ENCODE measurements at places on chromosomes 7 and 10. TPM values are rescaled to one million over a fixed set of nuclear protein-coding genes. Genes with fewer than 3 reads are reported as not detected.

DNA sequence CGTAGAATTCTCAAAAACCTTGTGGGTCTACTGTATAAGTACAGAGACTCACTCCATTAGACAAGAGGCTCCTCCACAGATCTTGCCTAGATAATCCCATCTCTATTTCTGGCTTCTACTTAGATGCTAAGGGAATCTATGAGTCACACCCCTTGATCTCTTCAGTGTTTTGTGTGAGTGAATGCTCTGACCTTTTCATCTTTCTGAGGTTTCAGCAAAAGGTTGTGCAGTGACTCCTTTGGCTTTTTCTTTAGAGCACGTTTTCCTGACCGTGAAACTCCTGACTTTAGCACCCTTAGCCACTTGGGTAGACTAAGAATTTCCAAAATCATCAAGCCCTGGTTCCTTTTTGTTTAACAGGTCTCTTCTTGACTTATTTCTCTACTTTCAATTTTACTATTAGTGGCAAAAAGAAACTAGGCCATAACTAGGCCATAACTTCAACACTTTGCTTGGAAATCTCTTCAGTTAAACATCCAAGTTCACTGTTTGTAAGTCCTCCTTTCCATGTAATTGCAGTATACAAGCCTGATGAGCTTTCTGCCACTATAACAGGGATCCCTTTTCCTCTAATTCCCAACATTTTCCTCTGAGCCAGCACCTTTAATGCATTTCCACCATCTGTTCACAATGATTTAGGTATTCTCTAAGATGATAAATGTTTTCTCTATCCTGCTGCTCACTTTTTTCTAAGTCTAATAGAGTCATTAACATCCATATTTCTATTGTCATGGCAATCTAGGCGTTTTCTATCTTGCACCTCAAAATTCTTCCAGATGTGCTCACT lies 19.4 kb downstream of the COPG2 start:
- peaks cover 2% of the 10 kb centered on the region for H3K27me3 ChIP-seq
- DNase-seq = peak; percentile 88
- peak overlapping the region; percentile 21 for H3K4me3 ChIP-seq
- H3K4me1 ChIP-seq = peaks cover 25% of the 10 kb centered on the region

- peak; percentile 75 for DNase-seq
- H3K27me3 ChIP-seq = no peaks in the 10 kb centered on the region
- H3K4me1 ChIP-seq = peaks cover 73% of the 10 kb centered on the region
- peak overlapping the region; percentile 68 for H3K4me3 ChIP-seq
These were observed 34.6 kb downstream of the RHEB start for GRCh38 chr7:151484971-151485707.

Gene RAPGEF5
- total RNA-seq = 2.4 TPM

- H3K27ac ChIP-seq = no peak overlapping the region
- no peak overlapping the region for H3K4me3 ChIP-seq
- peak; percentile 4 for DNase-seq
- no peaks in the 10 kb centered on the region for H3K27me3 ChIP-seq
- no peaks in the 10 kb centered on the region for H3K36me3 ChIP-seq
These were observed 183.7 kb upstream of the CDK1 start for GRCh38 chr10:60594476-60595051.

DNA sequence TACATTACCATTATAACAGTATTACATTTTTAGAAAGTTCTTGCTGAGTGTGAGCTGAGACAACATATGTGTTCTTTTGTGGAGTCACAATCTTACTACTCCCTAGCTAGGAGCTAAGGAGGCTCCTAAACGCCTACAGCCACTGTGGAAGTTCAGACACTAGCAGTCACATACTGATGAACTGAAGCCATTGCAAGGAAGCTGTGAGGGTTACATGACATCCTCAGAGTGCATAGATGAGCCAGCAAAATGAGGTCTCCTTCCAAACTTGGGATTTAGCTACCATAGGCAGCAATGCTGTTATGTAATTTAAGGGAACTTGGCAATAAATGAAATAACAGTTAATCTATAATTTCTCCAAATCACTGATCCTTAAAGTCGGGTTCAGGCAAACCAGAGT lies 10.8 kb upstream of the ST7 start:
- DNase-seq = no peak
- no peaks in the 10 kb centered on the region for H3K27me3 ChIP-seq
- H3K4me3 ChIP-seq = no peak overlapping the region
- no peaks in the 10 kb centered on the region for H3K36me3 ChIP-seq
- H3K27ac ChIP-seq = no peak overlapping the region

DNA sequence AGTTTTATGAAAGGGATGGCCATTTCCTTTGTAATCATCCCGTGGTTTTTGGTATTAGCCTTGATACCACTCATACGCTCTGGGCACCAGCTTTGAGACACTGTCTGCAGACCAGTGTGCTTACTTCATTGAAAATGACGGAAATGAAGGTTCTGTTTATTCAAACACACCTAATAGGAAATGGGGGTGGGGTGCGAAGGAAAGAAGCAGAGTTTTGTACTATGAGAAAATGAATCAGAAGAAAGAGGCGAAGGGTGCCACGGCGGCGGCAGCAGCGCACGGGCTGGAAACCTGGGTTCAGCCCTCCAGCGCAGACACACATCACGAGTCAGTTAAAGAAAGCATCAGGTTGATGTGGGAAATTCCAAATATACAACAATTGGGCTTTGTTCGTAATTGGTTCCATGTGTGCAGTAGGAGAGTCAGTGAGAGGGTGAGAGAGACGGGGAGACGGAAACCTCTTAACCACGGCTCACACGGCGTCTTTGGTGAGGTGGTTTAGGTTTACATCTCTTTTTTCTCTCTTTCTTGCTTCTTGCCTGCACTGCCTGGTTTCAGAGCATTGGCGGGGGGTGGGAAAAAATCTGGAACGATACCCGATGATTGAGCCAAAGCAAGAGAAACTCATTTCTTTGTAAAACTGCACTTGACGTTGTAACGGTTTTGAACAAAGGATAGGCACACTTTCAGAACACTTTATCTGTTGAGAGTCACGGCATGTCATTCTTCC lies 321.2 kb downstream of the FRMD4A start:
- peak overlapping the region; percentile 89 for H3K4me3 ChIP-seq
- peaks cover 64% of the 10 kb centered on the region for H3K4me1 ChIP-seq
- no peaks in the 10 kb centered on the region for H3K36me3 ChIP-seq
- peak; percentile 60 for DNase-seq

Gene RASSF4
- 2.7 TPM for total RNA-seq

Gene SPDYE8
- not detected for total RNA-seq

Gene MUC3A
- not detected for total RNA-seq

Gene NODAL
- not detected for total RNA-seq

Gene ZNF727
- total RNA-seq = not detected

- peaks cover 17% of the 10 kb centered on the region for H3K4me1 ChIP-seq
- H3K4me3 ChIP-seq = no peak overlapping the region
- H3K36me3 ChIP-seq = no peaks in the 10 kb centered on the region
- H3K27ac ChIP-seq = no peak overlapping the region
These were observed 692 bp downstream of the IGFBP1 start for GRCh38 chr7:45888993-45889366.

GRCh38 chr7:27890205-27890849 lies 150.4 kb downstream of the TAX1BP1 start:
- no peak for DNase-seq
- no peak overlapping the region for H3K27ac ChIP-seq
- peaks cover 24% of the 10 kb centered on the region for H3K36me3 ChIP-seq
- no peaks in the 10 kb centered on the region for H3K4me1 ChIP-seq

- peaks cover 2% of the 10 kb centered on the region for H3K27me3 ChIP-seq
These were observed 26.1 kb upstream of the SNX10 start for GRCh38 chr7:26265499-26266075.

DNA sequence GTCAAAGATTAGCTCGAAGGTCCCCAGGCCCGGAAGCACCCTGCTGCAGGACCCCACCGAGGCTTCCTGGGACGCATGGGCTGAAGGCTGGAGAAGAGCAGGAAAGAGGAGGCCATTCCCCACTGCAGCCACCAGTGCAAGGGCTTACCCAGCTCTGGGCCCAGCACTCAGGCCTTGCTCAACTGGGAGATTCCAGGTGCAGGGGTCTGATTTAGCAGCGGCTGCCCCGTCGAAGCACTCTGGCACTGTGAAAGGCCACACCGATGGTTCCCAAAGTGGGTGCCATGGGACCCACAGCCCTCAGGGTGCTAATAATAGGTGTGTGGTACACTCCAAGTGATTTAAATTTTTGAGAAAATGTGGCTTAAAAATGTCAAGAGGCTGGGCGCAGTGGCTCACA lies 130.9 kb downstream of the OAT start:
- peaks cover 7% of the 10 kb centered on the region for H3K27me3 ChIP-seq
- no peaks in the 10 kb centered on the region for H3K4me1 ChIP-seq
- H3K36me3 ChIP-seq = no peaks in the 10 kb centered on the region
- no peak for DNase-seq
- no peak overlapping the region for H3K4me3 ChIP-seq

Gene TDRD1
- not detected for total RNA-seq

GRCh38 chr7:1915956-1916600 lies 246.0 kb downstream of the ELFN1 start:
- H3K27me3 ChIP-seq = peaks cover 3% of the 10 kb centered on the region
- no peak overlapping the region for H3K4me3 ChIP-seq
- H3K4me1 ChIP-seq = peaks cover 31% of the 10 kb centered on the region
- DNase-seq = no peak

GRCh38 chr10:108721874-108722273 lies 1201.4 kb downstream of the XPNPEP1 start:
- DNase-seq = no peak
- no peaks in the 10 kb centered on the region for H3K4me1 ChIP-seq
- no peaks in the 10 kb centered on the region for H3K36me3 ChIP-seq
- H3K4me3 ChIP-seq = no peak overlapping the region
- peaks cover 4% of the 10 kb centered on the region for H3K27me3 ChIP-seq

Gene SPRN
- total RNA-seq = 2.4 TPM

Gene ZP3
- 16.2 TPM for total RNA-seq

Data from HFFc6 (cell line).